NT2/D1 (cell line): ENCODE measurements at places on chromosomes 12 and 14.

- DNase-seq = no peak
Measured at GRCh38 chr12:19287302-19287701, 152.0 kb upstream of the AEBP2 start.

GRCh38 chr12:125092872-125093680, 27.8 kb downstream of the AACS start:
- no peak for DNase-seq

- no peak for DNase-seq
Measured at GRCh38 chr12:16955083-16955657, 349.2 kb upstream of the LMO3 start.

GRCh38 chr12:132310181-132311040, 19.0 kb downstream of the GALNT9 start:
- DNase-seq = no peak

GRCh38 chr14:29178971-29179370, 412.4 kb downstream of the FOXG1 start:
- DNase-seq = no peak

GRCh38 chr14:24072436-24072835, 1.1 kb downstream of the CPNE6 start:
- DNase-seq = no peak

DNA sequence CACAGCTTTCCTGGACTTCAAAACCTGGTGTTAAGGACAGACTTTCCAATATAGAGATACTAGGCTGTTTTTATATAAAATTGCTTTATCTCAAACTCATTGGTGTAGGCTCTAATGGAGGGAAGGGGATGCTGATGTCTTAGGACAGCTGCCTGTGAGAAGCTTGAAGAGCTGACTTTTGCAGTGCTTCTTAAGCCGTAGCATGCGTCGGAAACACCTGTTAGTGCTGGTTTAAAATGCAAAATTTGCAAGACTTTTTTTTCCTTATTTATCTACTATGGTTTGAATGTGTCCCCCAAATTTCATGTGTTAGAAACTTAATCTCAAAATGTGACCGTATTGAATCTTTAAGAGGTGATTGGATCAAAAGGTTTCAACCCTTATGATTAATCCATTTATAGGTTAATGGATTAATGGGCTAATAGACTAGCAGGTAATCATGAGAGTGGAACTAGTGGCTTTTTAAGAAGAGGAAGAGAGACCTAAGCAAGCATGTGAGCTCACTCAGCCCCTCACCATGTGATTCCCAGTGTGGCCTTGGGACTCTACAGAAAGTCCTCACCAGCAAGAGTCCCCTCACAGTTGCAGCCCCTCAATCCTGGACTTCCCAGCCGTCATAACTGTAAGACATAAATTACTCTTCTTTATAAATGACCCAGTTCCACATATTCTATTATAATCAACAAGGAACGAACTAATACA, 60.9 kb upstream of the FUT8 start:
- DNase-seq = no peak

DNA sequence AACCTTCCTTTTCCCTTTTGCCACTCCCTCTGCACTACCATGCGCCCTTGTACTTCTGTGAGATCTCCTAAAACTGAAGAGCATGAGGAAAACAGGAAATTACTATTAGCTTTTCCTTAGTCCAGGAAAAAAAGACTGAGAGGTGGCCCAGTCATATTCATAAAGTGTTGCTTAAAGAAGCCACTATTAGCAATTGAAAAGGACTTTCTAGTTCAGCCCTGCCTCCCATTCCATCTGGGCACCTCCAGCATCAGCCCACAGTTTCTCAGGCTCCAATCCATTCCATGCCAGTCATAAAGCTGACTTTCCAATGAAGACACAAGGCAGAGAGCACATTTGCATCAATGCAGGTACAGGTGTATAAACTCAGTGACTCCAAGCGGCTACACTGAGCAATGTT, 19.9 kb upstream of the AMIGO2 start:
- no peak for DNase-seq

DNA sequence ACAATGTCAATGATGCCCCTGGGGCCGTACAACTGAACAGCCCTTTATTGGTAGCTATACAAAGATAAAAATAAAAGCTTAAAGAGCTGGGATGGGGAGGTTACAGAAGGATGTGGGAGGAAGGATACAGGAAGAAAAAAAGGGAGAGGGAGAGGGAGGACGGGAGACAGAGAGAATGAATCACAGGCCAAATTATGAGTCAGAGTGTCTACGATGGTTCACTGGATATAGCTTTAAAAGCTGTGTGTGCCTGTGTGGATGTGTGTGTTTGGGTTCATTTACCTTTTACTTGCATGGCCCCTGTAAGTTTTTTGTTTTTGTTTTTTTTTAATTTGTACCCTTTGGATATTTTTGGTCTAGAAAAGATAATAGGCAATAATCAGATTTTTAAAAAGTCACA, 111.9 kb downstream of the CCDC60 start:
- DNase-seq = no peak

DNA sequence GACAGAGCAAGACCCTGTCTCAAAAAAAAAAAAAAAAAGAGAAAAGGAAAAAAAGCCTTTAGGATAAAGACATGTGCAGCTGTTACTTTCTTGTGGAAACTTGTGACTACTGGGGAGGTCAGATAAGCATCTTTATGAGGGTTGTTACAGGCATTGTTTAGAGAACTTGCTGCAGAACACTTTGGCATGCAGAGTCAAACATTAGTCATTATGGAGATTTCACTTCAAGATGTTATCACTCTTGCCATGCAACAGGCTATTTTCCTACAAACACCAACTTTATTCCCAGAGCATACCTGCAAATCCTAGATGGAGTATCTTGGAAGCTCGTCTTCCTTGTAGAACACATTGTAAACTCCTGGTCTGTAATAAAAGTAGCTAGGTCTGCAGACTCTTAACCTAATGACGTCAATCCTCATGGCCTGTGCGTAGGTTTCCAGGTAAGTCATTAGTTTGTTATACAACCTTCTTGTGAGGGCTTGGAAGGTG, 36.3 kb upstream of the WDR89 start:
- peak; percentile 32 for DNase-seq

DNA sequence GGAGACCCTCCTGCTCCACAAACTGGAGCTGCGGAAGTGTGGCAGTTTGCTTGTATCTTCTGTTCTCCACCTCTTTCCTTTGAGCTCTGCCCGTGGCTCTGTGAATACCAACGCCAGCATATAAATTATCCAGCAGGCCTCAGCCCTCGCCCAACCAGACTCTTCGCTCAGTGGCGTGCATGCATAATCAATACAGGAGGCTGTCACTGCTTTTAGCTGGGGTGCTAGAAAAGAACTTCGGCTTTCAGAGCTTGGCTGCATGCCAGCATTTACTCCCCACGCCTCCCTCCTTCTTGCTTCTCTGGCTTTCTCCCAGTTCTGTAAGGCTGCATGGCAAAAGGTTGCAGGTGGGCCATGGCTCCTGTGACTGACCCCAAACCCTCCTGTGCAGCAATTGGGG, 26.9 kb downstream of the NRXN3 start:
- DNase-seq = no peak

- DNase-seq = no peak
Measured at GRCh38 chr14:51094282-51094821, 553 bp downstream of the TRIM9 start.

DNA sequence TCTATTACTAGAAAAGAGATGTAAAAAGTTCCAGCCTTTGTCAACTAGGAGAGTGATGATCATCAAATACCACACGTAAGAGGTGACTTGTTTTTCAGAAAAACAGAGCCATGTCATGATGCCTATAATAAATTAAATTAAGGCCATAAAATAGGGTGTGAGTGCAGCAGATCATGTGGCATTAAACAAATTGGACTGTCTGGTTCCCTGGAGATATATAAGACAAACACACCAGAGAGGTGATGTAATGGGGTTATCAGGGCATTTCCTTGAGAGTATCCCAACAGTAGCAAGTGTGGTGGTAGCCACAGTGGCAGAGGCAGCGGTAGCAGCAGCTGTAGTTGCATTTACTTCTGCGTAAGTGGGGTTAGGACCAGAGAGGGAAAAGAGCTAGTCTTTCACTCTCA, 14.6 kb upstream of the GALNT6 start:
- no peak for DNase-seq

GRCh38 chr12:78406213-78406612, 458.4 kb upstream of the SYT1 start:
- no peak for DNase-seq

GRCh38 chr12:29283969-29284700, 96.8 kb downstream of the ERGIC2 start:
- no peak for DNase-seq

DNA sequence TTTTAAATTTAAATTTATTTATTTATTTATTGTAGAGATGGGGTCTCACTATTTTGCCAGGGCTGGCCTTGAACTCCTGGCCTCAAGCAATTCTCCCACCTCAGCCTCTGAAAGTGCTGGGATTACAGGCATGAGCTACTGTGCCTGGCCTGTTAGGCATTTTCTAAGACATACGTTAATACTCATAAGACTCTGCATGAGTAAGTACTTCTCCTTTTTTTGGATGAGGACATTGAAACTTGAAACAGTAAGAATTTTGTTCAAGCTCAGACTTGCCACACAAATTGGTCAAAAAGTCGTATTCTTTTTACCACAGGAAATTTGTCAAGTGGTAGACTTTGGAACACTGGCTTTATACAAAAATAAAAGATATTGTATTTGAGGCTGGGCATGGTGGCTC, 187.4 kb upstream of the RASSF8 start:
- no peak for DNase-seq

DNA sequence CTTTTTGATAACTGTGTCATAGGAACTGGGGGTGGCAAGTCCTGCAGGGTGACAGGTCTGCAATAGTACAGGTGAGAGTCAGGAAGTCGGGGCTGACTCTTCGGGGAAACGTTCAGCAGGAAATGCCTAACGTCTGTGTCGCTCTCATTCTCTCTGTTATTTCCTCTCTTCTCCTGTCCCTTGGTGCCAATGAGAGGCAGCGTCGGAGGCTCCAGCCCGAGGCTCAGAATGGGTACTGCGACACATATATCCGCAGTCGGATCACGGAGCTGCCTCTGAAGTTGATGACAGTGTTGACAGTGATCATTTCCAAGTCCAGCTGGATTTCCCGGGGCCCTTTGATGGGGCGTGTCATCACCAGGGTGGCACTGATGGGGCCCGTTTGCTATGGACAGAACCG, 2.7 kb upstream of the TC2N start:
- DNase-seq = no peak

- no peak for DNase-seq
Measured at GRCh38 chr12:24069532-24070395, 120.3 kb upstream of the SOX5 start.

GRCh38 chr14:23562822-23563472, 4.6 kb downstream of the AP1G2 start:
- no peak for DNase-seq

GRCh38 chr14:69863083-69863482, 16.1 kb upstream of the SMOC1 start:
- no peak for DNase-seq

DNA sequence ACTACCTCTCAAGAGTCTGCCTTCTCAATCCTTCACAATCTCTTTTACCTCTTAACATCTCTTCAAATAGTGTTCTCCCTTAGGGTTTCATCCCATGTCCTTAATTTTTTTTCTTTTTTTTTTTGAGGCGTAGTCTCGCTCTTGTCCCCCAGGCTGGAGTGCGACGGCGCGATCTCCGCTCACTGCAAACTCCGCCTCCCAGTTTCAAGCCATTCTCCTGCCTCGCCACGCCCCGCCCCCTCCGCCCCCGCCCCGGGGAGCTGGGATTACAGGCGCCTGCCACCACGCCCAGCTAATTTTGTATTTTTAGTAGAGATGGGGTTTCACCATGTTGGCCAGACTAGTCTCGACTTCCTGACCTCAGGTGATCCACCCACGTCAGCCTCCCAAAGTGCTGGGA, 7.0 kb upstream of the BCAT1 start:
- no peak for DNase-seq

DNA sequence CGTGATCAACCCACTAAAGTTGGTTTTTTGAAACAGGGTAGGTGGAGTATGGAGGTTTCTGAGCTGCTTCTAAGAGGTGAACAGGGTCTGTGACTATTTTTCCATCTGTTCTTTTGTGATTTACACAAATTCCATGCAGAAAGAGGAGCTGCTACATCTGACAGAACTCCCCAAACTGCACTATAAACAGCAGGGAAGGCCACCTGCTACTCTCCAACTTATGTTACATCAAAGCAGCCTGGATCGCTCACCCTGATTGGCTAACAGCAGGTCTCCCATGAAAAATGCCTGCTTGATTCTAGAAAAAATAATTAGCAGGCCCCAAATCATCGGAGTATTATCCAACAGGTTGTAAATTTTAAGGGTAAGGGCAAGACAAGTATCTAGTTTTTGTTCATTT, 282.9 kb upstream of the FLRT2 start:
- DNase-seq = no peak

DNA sequence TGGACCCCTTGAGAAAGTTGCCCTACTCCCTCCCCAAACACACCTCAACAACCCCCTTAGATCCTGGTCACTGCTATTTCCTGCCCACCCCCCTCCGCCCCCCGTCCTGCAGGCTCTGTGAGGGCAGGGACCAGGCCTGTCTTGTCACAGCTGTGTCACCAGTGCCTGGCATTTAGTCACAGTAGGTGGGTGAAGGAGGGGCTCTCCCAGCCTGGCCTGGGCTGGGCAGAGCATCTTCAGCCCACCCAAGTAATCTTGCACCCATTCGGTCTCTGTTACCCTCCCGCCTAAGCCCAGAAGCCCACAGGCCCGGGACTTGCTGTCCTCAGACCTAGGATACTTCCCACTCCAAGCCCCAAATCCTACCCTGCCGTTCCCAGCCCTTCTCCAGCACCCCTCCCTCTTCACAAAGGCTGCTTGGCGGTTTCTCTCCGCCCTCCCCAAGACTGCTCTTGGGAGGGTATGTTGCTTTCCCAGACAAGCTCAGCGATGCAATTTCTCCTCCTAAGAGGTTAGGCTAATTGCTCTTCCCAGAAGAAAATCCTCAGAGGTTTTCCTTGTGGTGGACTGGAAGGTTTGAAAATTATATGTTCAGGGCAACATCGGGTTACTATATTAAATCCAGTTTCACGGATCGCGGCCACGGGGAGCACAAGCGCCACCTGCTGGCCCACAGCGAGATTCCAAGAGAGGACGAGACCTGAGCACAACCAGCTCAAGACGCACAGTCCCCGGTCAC, 50.8 kb upstream of the ZFP36L1 start:
- peak; percentile 50 for DNase-seq

DNA sequence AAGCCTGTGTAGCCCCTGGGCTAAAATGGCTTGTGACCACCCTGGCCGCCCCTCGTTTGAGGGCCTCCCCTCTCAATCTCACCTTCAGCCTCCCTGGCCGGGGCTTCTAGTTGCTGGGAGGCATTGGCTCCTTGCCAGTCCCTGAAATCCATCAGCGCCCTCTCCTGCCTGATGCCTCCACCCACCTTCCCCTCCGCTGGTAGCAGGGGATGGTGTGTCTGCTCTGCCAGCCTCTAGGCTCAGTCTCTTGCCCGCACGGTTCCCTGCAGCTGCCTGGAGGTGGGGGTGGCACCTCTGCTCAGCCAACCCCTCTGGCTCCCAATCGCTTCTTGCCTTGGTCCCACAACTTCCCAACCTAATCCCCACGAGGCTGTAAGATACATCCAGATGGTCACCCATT, 167.9 kb downstream of the PHETA1 start:
- DNase-seq = peak; percentile 18

GRCh38 chr14:50040895-50041465, 75.4 kb downstream of the VCPKMT start:
- DNase-seq = no peak
